ENCODE measurements at places on chromosomes 1 and 21.

GRCh38 chr1:165695031-165695430 is 3.3 kb downstream of the ALDH9A1 start:
- DNase-seq: no peak

GRCh38 chr1:100585786-100586185 is 47.8 kb downstream of the GPR88 start:
- no peak for DNase-seq

- DNase-seq: no peak
Measured at GRCh38 chr1:228037401-228038386, 30.9 kb downstream of the WNT3A start.

DNA sequence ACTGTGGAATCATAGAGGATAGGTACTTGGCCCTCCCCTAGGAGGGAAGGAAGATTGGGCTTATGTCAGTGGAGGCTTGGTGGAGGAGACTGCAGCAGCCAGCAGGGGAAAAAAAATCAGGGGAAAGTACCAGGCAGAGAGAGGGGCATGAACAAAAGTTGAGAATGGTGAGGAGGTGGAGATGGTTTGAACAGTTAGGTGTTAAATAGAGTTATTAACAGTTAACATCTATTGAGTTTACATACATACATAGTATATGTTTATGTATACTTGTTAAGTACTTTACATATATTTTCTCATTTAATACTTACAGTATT is 136.5 kb upstream of the HNRNPU start:
- DNase-seq: no peak

GRCh38 chr1:207825409-207825695 is 73.5 kb downstream of the CD46 start:
- no peak for DNase-seq

DNA sequence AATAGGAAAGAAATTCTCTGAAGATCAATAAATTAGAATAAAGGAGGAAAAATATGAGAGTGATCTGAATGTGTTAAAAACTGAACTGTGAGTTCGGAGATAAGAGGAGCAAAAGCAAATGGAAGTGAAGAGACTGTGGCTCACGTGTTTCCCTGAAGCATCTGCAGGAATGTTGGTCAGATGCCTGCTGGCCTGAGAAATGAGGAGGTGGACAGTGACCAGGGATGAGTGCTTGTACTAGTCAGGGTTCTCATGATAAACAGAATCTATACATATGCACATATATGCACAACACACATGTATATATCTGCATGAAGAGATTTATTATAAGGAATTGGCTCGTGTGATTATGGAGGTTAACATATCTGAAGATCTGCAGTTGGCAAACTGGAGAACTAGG is 103.4 kb upstream of the TIAM1 start:
- DNase-seq: no peak

- DNase-seq: peak; percentile 57
Measured at GRCh38 chr1:62362061-62362917, 43.1 kb upstream of the KANK4 start.

- no peak for DNase-seq
Measured at GRCh38 chr21:36325373-36326010, 5.5 kb downstream of the MORC3 start.

GRCh38 chr1:172668097-172668496 is 9.2 kb downstream of the FASLG start:
- no peak for DNase-seq

DNA sequence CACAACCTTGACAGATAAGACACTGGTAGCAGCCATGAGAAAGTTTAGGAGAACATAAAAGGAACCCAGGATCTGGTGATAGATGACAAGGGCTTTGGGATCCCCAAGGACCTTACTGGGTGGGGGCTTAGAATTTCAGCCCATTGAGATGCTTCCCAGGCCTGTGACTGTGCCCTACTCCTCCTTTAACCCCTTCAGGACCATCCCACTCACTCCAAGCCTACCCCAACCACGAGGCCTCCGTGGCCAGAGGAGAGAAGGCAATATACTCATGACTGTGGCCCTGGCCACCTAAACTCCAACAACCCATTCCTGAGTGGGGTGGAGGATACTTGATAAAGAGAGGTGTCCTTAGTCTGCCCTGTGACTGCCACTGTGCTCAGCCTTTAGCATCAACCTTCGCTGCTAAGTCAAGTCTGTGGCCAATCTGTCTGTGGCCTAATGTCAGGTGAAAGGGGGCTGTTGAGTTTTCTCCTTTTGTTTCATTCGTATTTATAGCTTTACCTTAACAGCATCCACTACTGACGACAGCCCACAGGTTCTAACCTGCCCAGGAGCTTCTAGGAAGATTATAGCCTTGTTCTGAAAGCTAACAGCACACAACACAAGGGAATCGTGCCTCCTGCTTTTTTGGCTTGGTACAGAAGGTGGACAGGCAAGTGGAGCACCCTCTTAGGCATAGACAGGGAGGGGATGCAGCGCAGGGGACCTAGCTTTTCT is 16.9 kb upstream of the BCAR3 start:
- no peak for DNase-seq
